PC-3 (cell line): ENCODE measurements at places on chromosomes 1 and 21.

- DNase-seq, result no peak
Observed at GRCh38 chr1:88751714-88752113, 67.6 kb downstream of the PKN2 start.

DNA sequence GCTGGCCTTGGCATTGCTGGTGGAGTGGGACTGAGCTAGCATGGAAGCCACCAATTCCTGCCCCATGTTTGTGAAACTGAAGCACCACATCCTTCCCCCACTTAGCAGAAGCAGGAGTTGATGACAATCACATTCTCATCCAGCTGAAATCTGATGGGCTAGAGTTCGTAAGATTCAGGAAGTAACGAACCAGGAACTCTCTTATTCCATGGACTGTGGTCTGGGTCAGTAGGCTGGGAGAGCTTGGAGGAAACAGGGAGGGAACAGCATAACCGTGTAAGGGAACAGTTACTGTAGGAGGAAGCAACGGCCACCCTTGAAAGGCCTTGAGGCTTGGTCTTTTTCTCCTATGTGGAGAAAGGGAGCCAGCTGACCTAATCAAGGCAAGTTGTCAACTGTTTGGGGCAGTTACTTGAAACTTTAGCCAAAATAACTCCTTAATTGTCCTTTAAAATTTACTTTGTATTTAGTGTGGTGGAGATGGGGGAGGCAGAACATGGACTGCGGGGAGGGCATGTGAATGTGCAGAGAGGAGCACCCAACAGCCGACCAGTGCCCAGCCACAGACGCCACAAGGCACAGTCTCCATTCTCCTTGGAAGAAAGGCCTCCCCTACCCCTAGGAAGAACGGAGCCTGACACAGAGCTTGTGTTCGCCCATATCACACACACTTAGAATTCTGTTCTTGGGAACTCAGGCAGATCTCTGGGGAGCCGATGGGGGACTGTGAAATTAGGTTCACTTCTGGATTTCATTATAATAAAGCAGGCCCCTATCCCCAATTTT, 2.0 kb upstream of the COQ8A start:
- no peak for DNase-seq

DNA sequence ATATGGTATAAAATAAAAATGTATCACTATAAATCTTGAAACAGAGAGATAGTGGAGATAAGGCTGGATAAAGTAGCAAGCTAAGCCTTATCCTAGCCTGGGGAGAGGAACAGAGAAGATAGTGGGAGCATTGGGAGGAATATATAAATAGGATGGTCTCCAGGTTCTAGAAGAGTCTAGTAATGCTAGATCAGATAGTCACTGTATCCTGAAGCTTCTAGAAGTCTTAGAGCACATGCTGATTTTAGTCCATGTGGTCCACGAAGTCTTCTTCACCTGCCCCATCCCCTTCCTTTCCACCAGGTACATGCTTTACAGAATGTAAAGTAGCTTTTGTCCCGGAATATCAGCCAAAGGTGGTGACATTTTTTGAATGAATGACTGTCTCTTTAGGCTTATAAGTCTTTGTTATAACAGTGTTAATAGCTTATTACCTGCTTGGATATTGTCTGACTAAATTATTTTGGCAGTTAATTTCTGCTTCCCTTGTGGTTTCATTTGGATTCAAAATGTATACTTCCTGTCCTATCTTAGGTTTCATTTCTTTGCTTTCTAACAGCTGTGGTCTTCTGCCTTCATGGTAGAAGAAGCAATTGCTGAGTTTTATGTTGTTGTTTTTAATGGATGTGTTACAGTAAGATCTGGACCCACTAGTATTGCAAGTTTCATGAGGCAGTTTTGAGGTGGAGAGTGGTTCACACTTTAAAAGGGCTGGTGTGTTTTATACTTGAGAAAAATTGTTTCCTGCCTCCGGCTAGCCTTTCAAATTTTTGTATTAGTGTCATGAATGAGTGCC, 5.9 kb downstream of the SMG7 start:
- DNase-seq, result no peak

DNA sequence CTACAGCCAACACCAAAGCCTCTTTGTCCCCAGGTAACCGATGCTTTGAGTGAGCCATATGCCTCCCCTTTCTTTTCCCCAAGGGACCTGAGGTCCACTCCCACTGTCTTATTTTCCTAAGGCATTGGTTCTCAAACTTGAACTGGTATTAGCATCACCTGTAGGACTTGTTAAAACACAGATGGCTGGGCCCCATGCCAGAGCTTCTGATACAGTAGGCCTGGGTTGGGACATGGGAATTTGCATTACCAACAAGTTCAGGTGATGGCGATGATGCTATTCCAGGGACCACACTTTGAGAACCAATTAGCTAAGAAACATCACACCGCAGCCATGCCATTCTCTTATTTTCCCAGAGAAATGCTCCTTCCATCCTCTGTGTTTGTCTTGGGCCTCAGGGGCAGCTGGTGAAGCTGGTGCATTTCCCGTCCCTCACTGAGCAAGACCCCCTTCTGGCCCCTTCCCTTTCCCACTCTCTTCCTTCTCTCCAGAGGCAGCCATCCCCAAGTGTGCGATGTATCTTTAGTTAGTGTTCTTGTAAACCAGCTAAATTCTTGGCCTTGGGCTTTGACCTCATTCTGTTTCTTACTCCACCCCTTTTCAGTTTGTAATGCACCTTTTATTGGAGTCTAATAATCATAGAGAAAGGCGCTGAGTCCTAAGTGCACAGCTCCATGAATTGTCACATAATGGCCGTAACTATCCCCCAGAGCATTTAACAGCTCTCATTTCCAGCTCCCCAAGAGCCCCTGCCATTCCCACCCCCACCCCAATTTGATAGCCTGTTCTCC, 14.2 kb upstream of the TTC22 start:
- no peak for DNase-seq

DNA sequence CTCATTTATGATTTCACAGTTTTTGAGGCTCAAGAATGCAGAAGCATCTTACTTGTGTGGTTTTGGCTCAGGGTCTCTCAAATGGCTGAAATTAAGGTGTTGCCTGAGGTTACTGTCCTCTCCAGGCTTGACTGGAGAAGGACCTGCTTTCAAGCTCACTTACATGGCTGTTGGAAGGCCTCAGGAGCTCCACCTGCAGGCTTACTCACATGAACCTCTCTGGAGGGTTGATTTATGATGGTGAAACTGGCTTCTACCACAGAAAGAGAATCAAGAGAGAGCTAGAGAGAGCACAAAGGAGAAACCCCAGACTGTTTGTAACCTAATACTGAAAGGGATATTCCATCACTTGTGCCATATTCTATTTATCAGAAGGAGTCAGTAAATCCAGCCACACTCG, 6.2 kb upstream of the KCNK2 start:
- DNase-seq, result peak; percentile 80

DNA sequence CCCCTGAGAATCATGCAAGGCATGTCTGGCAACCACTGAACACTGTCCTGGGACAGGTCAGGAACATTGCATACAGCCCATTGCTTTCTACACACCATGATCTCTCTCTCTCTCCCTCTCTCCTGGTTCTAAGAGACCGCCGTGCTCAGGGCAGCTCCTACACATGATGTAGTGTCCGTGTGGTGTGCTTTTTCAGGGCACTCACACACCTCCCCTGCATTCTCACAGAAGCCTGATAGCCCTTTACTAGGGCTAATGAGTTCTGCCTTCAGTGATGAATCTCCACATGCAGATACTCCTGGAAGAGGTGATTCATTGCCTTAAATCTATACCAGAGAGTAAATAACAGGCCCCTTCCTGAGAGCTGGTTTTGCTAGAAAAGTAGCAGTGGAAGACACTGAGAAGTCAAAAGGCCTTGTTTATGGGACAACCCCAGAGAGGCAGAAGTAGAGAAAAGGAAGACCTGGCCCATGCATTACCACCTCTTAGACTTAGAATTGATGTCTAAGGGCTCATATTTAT, 7.2 kb upstream of the OLFML2B start:
- peak; percentile 59 for DNase-seq

DNA sequence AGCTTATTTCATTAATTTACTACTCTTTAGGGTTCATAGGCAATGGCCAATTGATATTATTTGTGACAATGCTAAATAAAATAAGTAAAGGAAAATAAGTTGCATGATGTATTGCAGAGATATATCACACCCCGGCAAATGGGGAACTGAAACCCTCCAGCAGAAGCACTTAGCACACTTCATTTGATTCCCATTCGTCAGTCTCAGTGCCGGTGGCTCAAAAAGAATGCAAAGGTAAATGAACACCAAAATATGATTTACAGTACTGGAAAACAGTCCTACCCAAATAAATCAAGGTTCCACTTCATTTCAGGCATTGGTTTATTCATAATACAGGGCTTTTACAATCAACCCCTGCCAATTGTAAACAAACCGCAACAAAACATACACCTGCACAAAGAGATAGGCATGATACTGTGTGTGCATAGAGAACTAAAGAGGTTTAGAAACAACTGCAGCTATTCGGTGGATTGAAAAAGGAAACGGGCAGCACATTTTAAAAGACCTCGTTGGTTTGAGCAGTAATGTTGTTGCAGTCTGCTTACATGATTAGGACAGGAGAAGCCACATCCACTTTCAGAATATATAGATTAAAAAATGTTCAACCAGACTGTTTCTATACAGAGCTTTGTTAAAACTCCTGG, 1019.2 kb downstream of the TTLL7 start:
- DNase-seq, result no peak

DNA sequence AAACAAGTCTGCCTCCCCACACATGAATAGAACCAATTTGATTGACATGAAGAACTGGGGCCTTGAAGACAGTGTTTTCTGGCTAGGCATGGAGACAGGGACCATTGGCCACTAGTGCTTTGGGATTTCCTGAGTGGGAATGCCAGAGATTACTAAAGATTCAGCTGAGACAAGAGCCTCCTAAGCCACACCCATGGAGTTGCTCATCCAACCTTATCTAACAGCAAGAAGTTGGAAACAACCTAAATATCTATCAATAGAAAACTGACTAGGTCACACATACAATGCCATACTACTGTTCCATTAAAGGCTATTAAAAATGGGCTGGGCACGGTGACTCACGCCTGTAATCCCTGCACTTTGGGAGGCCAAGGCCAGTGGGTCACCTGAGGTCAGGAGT, 184.1 kb downstream of the ZBTB18 start:
- peak; percentile 19 for DNase-seq

GRCh38 chr1:20476265-20477038, 9.6 kb downstream of the CAMK2N1 start:
- DNase-seq, result peak; percentile 72

DNA sequence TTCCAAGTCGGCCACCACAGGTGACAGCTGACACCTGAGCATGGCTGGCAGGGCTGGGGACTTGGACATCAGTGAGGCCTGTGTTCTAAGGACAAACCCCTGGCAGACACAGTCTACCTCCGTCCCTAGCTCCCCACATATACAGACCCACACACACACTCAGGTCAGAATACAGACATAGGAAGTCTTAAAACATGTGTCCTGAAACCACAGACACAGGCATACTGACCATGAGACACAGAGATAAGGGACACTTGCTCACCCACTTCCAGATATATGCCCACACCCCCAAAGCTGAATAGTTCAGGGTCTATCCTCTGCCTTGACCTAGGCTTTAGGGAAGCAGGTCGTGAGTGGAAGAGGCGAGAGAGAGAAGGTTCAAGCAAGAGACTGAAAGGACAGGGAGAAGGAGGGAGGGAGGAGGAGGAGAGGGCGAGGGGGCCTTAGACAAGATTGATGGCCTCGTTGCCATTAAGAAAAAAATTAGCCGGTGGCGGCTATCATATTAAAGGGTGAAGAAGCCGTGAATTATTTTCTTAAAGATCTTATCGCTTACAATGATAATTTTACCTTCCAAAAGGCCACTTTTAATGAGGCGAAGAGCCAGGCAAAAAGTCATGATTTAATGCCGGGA, 49.9 kb downstream of the TMEM53 start:
- DNase-seq, result no peak

DNA sequence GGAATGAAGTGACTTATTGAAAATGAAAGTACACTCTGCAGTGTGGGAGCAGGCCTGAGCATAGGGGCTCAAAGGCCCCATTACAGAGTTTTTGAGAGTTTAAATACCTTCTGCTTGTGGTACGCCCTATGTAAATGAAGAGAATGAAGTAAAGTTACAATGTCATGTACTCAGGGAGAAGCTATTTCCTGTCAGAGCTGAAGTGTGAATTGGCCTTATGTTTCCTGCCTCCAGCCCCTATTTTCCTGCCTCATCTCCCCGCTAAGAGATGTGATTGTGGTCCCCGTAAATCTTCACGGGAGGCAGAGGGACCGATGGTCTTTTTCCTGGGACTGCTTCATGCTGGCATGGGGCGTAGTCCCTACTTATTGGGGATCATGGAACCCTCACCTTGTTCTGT, 2.5 kb upstream of the ZNF683 start:
- DNase-seq, result no peak

- DNase-seq, result no peak
Observed at GRCh38 chr1:3533067-3534048, 78.0 kb downstream of the MEGF6 start.

DNA sequence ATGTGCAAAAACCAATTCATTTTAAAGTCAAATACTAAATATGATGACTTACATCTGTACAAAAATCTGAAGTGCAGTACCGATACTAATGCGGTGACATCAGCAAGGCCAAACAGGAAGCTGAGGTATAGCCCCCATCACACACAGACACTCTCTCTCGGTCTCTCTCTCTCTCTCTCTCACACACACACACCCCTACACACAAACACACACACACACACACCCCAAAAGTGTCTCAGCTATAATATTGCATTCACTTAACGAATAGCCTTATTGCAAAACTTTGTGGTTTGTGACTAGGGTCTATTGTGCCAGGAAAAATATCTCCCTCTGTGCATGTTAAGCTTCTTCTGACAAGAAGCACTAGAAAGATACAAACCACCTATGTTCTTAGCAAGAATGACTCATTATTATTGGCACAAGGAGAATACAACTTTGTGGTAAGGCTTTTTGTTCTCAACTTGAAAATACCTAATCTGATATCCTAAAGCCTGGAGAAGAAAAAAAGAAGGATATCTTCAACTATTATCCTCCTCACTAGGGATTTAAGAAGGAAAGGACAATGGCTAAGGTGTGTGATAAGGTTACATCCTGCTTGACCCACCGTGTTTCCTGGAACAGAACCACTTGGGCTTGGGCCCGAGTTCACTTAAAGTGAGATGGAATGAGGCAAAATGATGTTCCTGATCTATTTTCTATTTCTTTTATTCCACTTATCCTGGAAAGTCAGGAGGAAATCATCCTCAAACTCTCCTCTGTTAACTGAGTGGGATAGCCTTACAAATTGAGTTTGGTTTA, 107.1 kb downstream of the NIBAN1 start:
- peak; percentile 76 for DNase-seq

- no peak for DNase-seq
Observed at GRCh38 chr1:214451596-214451995, 99.8 kb downstream of the PTPN14 start.

GRCh38 chr21:41545500-41546359, 37.8 kb upstream of the TMPRSS2 start:
- DNase-seq, result no peak

GRCh38 chr1:79117376-79117775, 110.8 kb upstream of the ADGRL4 start:
- DNase-seq, result no peak

- DNase-seq, result peak; percentile 62
Observed at GRCh38 chr1:223717695-223718363, 5.5 kb downstream of the CAPN2 start.

GRCh38 chr1:92329347-92330129, 30.7 kb downstream of the RPAP2 start:
- peak; percentile 69 for DNase-seq
